ENCODE measurements at places on chromosomes 3 and 15. TPM values are rescaled to one million over a fixed set of nuclear protein-coding genes. Genes with fewer than 3 reads are reported as not detected.

The ZBTB20 gene
- total RNA-seq: 19.1 TPM

The XCR1 gene
- not detected for total RNA-seq

The TXNRD3 gene
- 17.6 TPM for total RNA-seq

The CCDC39 gene
- total RNA-seq: not detected

The SLC27A2 gene
- total RNA-seq: not detected
